ENCODE measurements at places on chromosomes 5 and 9.

DNA sequence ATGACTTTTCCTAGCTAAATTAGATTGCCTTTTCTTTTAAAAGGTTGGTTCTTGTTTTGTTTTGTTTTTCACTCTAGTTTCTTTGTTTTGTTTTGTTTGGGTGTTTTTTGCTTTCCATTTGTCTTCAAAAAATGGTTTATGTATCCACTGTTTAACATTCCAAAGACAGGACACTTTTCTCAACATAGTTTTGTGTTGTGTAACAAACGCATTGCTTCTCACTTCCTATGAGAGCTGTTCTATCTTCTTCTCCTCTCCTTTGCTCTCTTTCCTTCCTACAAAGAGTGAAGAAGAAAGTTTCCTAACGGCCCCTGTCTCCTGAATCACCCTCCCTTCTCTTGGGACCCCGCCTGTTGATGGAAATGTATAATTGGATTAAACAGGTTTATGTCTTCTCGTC is 539.7 kb downstream of the ACTL7B start:
- peak; percentile 3 for DNase-seq

DNA sequence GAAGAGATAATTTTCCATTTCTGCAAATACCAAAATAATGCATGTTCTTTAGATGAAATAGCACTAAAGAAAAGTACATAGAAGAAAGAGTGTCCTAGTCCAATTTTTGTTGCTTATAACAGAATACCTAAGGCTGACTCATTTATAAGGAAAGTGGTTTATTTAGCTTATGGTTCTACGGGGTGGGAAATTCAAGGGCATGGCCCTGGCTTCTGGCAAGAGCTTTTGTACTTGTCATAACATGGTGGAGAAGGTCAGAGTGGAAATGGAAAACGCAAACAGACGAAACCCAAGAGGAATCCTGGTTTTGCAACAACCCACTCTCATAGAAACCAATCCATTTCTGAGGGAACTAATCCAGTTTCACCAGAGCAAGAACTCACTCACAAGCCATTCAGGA is 283.7 kb downstream of the CSNK1G3 start:
- DNase-seq = no peak

DNA sequence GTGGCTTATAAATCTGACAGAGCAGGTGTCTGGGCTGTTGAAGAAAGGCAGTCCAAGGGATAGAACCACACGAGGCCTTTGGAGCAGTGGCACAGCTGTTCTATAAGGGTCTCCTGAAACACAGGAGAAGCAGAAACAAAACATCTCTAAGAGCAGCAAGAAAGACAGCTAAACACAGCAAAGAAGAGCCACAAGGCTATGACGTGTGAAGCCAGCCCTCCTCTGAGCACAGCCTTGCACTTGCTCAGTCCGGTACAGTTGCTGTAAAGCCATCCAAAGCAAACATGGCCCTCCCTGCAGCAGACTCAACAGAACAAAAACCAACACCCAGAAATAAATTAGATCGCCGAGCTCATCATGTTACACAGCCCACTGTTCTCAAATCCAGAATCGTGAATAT is 2.6 kb upstream of the GZMK start:
- DNase-seq = no peak

DNA sequence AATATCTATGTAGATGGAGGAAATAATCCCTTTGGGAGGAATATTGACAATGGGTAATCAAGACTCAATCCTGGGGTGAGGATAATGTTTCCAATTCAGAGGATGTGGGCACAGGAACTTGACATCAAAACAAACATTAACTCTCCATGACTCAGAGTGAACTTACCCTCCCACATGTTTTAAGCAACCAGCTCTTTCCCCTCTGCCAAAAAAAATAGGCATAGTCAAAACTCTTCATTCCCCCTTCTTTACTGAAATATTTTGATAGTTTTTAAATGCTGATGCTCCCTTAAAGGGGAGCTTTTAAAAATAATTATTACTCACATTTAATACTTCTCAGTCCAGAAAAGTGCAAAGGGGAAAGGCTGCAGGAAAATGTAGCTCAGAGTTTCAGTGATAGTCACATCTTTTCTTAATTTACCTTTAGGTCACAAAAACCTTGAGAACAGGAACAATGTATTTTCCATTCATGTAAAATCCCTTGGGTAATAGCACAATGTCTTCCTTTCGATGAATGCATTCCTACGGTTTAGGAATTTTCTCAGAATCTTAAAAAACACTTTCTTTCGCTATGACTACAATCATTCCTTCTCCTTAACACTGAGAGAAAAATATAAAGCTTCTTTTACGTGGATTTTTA is 298.4 kb upstream of the GRAMD2B start:
- DNase-seq = peak; percentile 38

DNA sequence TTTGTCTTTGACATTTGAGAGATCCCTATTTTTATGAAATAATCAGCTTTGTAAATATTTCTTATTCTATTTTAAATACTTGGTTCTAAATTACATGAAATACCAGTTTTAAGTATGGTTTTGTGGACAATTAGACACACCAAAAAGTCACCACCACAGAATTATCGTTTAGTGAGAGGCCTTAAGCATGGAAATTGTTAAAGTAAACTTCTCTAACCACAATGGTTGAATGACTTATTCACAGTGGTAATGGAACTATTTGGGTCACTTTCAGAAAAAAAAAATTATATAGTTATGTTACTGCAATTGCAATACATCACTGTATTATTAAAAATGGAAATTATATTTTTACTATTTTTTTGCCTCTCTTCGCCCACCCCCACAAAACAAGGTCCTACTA is 1252.5 kb downstream of the EFNA5 start:
- DNase-seq = peak; percentile 43

GRCh38 chr5:168649306-168649705 is 70.1 kb upstream of the PANK3 start:
- peak; percentile 28 for DNase-seq

DNA sequence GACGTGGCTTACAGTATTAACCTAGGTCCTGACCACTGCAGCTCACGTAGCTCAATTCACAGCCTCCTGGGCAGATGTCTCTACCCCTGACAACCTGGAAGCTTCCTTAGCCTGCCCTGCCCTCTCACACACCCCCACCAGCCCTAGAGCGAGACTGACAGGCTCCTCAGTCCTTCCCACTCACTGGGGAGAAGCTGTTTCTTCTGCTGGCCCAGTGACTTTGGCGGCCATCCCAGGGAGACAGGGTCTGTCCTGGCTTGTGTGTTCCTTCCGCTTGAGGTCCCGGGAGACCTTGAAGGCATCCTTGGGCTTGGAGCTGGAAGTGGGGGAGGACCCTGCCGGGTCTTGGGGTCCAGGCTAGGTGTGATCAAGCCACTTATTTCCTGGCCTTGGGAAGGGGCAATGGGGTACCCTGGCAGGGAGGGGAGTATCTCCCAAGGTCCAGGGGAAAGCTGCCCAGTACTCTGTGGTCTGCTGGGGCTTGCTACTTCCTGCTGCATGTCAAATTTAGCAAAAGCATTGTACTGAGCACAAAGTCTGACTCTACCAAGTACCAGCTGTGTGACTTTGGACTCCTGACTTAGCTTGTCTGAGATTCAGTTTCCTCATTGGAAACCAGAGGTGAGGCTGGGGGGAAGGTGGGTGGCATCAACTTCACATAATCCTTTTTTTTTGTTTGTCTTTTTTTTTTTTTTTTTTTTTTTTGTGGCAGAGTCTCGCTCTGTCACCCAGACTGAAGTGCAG is 1.9 kb downstream of the MIGA2 start:
- no peak for DNase-seq

GRCh38 chr9:126806336-126806735 is 1.5 kb downstream of the ZBTB43 start:
- peak; percentile 55 for DNase-seq

DNA sequence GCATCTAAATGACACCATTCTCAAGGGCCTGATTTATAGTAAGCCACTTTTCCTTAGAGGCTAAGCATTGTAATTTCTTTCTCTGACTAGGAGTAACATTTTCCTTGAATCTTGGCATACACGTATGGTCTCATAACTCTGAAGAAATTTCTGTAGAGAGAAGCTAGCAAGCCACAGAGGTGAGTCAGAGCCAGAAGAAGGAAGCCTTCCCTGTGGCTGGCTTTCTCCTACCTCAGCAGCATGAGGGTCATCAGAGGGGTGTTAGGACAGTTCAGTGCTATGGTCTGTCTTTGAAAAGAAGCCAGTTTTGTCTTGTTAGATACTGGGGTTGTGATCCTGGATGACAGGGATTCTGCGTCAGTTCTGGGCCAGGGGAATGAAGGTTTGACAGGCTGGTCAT is 3.2 kb downstream of the SNX30 start:
- peak; percentile 90 for DNase-seq

GRCh38 chr5:147892696-147893296 is 13.5 kb downstream of the C5orf46 start:
- DNase-seq = no peak

GRCh38 chr9:4994166-4994890 is 9.3 kb downstream of the JAK2 start:
- DNase-seq = peak; percentile 76

DNA sequence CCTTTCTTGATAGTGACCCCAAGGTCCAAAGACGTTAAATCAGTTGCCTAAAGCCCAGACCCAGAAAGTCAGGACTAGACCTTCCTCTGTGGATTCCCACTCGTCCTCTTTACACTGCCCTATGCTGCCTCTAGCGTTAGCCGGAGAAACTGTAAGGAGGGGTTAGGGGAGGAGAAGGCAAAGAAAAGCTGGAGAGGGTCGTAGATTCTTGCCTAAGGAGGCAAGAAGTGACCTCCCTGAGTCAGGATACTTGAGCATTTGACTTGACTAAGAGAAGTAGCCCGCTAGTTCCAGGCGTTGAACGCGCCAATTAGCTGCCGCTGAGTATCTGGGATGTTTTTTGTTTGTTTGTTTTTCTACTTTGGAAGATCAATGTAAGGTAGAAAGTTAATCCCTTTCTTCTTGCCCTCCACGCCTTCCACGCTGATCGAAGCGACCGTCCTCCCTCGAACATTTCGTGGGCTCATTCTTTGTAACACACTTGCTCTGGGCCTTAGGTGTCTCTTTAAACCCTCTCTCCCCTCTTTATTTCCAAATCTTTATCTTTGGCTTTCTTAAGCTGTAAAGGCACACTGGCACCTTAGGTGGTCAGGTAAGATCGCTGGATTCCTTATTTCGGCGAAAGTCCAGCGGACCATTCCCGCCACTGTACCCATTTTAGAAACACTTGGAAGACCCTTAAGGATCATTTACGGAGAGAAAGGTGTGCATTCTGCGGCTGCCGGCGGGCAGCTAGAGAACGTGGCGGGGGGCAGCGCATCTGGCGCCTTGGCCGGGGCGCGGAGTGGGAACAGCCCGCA is 5.1 kb upstream of the RGMB start:
- peak; percentile 39 for DNase-seq

GRCh38 chr9:126470241-126470993 is 143.3 kb upstream of the LMX1B start:
- DNase-seq = peak; percentile 40

GRCh38 chr9:17723656-17724055 is 144.8 kb downstream of the SH3GL2 start:
- DNase-seq = no peak

DNA sequence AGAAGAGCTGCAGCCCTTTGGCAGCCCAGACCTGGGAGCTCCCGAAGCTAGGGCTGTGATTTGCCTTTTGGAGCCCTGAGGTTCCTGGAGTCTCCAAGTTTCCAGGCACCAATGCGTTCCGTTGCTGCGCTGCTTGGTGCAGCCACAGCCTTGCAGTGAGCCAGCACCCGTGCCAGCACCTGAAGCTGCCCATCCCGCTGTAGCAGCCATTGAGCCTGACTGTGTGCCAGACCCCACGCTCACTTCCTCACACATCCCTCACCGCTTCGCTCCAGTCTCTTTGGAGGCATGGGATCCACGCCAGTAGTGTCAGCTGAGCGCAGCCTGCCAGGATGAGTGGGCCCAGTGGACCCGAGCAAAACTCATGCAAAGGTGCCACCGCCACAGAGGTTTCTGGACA is 22.5 kb upstream of the C9orf72 start:
- no peak for DNase-seq

DNA sequence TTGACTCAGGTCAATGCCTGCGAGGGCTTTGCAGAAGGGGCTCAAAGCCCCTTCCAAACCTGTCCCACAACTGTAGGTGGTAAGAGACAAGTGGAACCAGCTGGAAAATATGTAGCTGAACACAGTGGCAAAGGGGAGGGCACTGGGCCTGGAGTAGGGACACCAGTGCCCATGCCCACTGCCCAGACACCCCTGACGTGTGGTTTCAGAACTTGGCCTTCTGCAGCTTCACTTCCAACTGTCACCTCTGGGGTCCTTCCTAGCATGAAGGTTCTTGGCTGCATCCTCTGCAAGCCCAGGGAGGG is 233.1 kb upstream of the IRX1 start:
- no peak for DNase-seq

GRCh38 chr9:126453156-126453963 is 126.7 kb downstream of the MVB12B start:
- DNase-seq = no peak

GRCh38 chr5:154708846-154709245 is 46.3 kb upstream of the LARP1 start:
- DNase-seq = peak; percentile 31

DNA sequence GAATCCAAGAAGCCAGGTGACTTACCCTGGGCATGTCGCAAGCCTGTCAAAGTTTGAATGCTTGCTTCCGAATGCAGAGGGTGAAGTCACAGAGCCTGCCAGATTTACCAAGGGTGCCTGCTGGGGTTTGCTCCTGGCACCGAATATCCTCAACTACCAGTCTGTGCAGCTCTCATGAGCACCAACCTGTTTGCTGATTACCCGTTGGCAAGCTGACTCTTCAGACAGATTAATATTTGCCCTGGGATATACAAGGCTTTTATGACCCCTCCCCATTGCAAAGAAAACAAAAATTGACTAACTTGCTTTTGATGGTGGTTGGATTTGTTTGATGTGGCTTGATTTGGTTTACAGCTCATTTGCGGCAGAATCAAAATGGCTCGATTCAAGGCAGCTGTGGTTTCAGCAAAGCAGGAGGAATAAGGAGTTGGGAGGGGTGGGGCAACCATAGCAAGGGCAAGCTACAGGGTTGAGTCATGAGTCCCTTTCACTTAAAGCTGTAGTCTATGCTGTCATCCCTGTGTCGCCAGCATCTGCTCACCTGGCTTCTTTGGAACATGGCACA is 82.3 kb upstream of the AGXT2 start:
- peak; percentile 32 for DNase-seq

GRCh38 chr5:56833325-56833724 is 18.0 kb downstream of the MAP3K1 start:
- no peak for DNase-seq

DNA sequence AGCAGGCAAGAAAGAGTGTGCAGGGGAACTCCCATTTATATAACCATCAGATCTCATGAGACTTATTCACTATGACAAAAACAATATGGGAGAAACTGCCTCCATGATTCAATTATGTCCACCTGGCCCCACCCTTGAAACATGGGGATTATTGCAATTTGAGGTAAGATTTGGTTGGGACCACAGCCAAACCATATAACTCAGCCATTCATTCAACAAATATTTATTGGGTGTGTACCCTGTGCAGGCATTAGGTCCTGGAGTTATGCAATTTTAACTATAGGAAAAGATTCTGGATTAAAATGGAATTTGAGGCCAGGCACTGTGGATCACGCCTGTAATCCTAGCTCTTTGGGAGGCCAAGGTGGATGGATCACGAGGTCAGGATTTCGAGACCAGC is 124.2 kb upstream of the GAS1 start:
- DNase-seq = no peak

Measured in amniotic epithelial cell (primary cell).